Fibroblast of villous mesenchyme (primary cell): ENCODE measurements at places on chromosomes 1 and 21. TPM values are rescaled to one million over a fixed set of nuclear protein-coding genes. Genes with fewer than 3 reads are reported as not detected.
A peak's percentile ranks its signal among the peaks of the same experiment; 100 is the strongest.

The CELA2B gene
- under 0.01 TPM in 1 of 2 replicates, not detected in the other for total RNA-seq

The ICOSLG gene
- total RNA-seq, result 0.43 and 0.64 TPM in 2 replicates

The WNT4 gene
- 0.43 and 0.64 TPM in 2 replicates for total RNA-seq

The P3H1 gene
- 188 and 212 TPM in 2 replicates for total RNA-seq

The CD164L2 gene
- total RNA-seq, result not detected in 2 replicates

The PTPRU gene
- total RNA-seq, result 5.5 and 6.9 TPM in 2 replicates

The IL10 gene
- total RNA-seq, result under 0.01 TPM in 1 of 2 replicates, not detected in the other

The ERICH3 gene
- not detected in 2 replicates for total RNA-seq

The KCNK1 gene
- 2.6 and 4.3 TPM in 2 replicates for total RNA-seq

The VASH2 gene
- 0.43 and 0.97 TPM in 2 replicates for total RNA-seq

The FCRL6 gene
- total RNA-seq, result not detected in 2 replicates

The DPYD gene
- total RNA-seq, result 22.5 and 48.4 TPM in 2 replicates

The NTMT2 gene
- total RNA-seq, result not detected in 2 replicates

GRCh38 chr1:212396638-212397037 lies 18.0 kb downstream of the PACC1 start:
- no peak for DNase-seq

GRCh38 chr1:116567790-116568661 lies 2.8 kb downstream of the CD58 start:
- no peak for DNase-seq

GRCh38 chr21:31490443-31490842 lies 146.4 kb upstream of the TIAM1 start:
- no peak for DNase-seq

GRCh38 chr1:202007805-202008489 lies 2.4 kb upstream of the ELF3 start:
- peak; percentile 72 for DNase-seq

- DNase-seq, result no peak
Measured at GRCh38 chr1:114660238-114660637, 9.6 kb downstream of the DENND2C start.

GRCh38 chr1:173202424-173203145 lies 4.5 kb downstream of the TNFSF4 start:
- DNase-seq, result peak; percentile 90

DNA sequence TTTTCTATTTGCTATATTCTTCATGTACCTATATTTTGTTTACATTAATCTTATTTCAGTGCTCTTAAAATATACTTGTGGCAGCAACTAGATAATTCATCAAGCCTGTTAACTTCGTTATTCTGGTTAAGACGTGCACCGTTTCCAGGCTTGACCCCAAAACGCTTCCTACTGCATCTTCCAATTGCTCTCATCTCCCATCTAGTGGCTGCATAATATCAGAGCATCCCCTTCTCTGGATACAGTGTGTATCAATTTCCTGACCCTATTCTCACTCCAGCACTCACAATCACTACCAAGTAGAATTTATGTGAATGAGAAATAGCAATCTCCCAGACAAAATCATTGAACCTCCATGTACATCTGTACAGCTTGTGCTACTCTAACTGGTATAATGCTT lies 1280.3 kb upstream of the B3GALT2 start:
- DNase-seq, result no peak

DNA sequence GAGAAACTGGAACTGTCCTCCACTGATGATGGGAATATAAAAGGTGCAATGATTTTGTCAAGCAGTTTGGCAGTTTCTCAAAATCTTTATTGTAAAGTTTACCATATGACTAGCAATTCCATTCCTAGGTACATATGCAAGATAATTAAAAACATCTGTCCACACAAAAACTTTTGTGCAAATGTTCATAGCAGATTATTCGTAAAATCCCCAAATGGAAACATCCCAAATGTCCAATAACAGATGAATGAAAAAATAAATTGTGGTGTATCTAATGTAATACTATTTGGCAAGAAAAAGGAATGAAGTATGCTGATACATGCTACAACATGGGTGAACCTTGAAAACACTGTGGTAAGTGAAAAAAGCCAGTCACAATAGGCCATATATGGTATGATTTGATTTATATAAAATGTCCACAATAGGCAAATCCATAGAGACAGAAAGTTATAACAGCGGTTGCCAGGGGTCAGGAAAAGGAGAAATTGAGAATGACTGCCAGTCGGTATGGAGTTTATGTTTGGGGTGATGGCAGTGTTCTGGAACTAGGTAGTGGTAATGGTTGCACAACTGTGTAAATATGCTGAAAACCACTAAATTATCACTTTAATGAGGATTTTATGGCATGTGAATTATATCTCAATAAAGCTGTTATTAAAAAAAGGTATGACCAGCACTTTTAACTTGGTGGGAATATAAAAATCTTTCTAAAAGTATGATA lies 81.7 kb upstream of the BEND5 start:
- no peak for DNase-seq

DNA sequence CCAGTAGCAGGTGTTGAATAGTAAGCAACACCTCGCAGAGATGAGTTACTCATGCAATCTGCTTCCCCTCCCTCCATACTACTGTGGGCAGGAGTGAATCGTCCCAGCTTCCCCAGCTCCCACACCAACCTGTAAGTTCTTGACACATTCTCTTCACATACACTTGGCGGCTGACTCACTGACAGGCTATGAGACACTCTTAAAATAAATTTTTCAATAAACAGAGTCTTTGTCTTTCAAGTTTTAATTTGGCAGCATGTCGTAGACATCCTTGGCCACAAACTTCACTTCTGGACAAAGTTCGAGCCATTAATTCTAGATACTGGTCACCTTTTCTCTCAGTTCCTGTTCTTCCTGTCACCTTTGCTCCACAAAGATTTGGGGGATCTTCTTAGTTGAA lies 290.7 kb downstream of the TM2D1 start:
- no peak for DNase-seq

DNA sequence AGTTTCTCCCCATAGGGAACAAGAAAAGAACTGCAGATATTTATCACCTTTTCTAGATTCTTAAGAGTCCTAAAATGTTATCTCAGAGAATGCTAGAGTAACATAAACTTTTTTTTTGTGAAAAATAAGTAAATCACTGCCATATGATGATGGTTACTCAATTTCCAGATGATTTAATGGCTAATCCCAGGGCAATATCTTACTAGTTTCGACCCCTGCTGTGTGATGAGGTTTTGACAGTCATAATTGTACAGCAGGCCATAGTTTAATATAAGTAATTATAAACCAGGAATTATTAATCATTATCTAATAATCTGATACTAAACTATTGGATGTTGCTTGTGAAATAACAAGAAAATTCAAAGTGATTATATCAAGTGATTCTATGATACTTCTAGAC lies 210.6 kb downstream of the HLX start:
- DNase-seq, result no peak

DNA sequence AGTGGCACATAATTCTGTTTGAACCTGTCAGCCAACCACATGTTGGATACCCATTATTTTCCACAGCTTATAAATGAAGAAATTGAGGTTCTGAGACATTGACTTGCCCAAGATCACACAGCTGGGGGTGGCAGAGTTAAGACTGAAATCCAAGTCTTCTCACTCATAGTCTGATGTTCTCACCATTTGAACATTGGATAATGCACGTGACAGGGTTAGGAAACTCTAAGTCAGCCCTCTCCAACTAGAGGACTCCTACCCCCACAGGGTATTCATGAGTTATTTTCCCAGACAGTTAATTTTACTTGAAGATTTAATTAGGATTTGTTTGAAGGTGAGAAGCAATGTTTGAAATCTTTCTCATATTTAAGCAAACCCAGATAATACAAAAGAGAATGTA lies 38.1 kb upstream of the C1orf105 start:
- no peak for DNase-seq

GRCh38 chr1:160777486-160778089 lies 18.4 kb upstream of the LY9 start:
- DNase-seq, result peak; percentile 4

DNA sequence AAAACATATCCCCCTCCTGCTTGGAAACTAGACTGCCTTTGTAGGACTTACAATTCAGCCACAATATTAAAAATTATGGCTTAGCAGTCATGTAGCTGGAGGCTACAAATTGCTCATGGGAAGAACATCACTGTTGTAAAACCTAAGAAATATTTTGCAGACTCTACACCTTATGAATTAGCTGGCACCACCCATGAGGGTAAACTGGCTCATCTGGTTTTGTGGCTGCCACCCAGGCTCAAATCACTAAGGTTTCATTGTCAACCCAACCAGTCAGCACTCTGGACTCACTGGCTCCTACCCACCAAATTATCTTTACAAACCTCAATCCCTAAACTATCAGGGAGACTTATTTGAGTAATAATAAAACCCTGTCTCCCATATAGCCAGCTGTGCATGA lies 100.7 kb upstream of the OLFM3 start:
- no peak for DNase-seq

- DNase-seq, result no peak
Measured at GRCh38 chr1:188261849-188262248, 1433.1 kb downstream of the PLA2G4A start.

- no peak for DNase-seq
Measured at GRCh38 chr1:202923533-202923932, 3.5 kb downstream of the KLHL12 start.

- DNase-seq, result no peak
Measured at GRCh38 chr1:205182930-205183329, 28.6 kb downstream of the DSTYK start.
